Stomach (tissue), 19 donors: ENCODE measurements at places on chromosomes 7 and 10.
A peak's percentile ranks its signal among the peaks of the same experiment; 100 is the strongest.

GRCh38 chr7:128742206-128742605 is 3.0 kb downstream of the CALU start:
- no peak for DNase-seq
- H3K27me3 ChIP-seq = no peaks in the 10 kb centered on the region
- peaks cover 32% of the 10 kb centered on the region for H3K4me1 ChIP-seq
- no peak overlapping the region for H3K27ac ChIP-seq
- no peak overlapping the region for H3K4me3 ChIP-seq

GRCh38 chr7:149147752-149148653 is 750 bp downstream of the ZNF398 start:
- peak overlapping the region; percentile 92 for H3K4me3 ChIP-seq
- no peaks in the 10 kb centered on the region for H3K36me3 ChIP-seq
- H3K27me3 ChIP-seq = no peaks in the 10 kb centered on the region

DNA sequence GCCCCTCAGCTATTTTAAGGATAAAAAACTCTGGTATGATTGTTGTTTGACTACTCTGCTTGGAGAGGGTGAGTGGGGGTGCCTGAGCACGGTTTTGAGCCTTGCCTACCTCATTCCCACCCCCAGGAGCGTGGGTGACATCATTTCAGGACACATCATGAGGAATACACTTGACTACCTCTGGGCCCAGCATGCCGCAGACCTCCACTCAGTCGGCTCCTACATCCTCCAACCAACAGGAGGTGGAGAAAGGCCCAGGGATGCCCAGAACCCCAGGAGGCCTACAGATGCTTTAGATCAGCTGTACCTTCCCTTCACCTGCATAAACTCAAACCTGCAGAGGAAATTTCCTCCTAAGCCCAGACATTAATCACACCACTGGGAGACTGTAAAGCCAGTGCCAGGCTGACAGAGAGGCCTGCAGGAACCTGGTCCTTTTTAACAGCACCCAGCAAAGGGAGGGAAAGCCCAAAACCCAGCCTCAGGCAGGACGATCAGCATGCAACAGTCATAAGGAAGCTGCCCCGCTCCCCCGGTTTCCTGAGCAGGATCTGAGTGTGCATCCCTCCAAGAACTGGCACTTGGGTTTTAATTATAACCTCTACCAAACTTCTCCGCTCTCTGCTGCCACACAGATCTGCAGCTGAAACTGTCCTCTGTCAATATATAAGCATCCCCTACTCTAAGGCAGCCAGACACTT is 61.7 kb upstream of the ZNRF2 start:
- H3K4me1 ChIP-seq = peaks cover 17% of the 10 kb centered on the region
- no peaks in the 10 kb centered on the region for H3K36me3 ChIP-seq
- DNase-seq = no peak
- no peaks in the 10 kb centered on the region for H3K27me3 ChIP-seq
- H3K27ac ChIP-seq = no peak overlapping the region
- no peak overlapping the region for H3K4me3 ChIP-seq

DNA sequence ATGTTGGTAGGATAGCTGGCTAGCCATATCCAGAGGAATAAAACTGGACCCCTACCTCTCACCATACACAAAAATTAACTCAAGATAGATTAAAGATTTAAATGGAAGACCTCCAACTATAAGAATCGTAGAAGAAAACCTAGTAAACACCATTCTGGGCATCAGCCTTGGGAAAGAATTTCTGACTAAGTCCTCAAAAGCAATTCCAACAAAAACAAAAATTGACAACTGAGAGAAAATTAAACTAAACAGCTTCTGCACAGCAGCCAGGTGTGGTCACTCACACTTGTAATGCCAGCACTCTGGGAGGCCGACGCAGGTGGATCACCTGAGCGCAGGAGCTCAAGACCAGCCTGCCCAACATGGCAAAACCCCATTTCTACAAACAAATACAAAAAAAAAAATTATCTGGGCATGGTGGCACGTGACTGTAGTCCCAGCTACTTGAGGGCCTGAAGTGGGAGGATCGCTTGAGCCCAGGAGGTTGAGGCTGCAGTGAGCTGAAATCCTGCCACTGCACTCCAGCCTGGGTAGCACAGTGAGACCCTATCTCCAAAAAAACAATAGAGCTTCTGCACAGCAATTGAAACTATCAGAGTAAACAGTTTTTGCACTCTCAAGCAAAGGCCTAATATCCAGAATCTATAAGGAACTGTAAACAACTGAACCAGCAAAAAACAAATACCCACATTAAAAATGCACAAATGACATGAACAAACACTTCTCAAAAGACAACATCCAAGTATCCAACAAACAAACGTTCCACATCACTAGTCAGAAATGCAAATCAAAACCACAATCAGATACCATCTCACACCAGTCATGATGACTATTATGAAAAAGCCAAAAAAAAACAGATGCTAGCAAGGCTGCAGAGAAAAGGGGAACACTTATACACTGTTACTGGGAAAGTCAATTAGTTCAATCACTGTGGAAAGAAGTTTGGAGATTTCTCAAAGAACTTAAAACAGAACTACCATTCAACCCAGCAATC is 4.8 kb downstream of the CRPPA start:
- peaks cover 15% of the 10 kb centered on the region for H3K4me1 ChIP-seq
- H3K36me3 ChIP-seq = no peaks in the 10 kb centered on the region
- no peaks in the 10 kb centered on the region for H3K27me3 ChIP-seq
- no peak for DNase-seq

DNA sequence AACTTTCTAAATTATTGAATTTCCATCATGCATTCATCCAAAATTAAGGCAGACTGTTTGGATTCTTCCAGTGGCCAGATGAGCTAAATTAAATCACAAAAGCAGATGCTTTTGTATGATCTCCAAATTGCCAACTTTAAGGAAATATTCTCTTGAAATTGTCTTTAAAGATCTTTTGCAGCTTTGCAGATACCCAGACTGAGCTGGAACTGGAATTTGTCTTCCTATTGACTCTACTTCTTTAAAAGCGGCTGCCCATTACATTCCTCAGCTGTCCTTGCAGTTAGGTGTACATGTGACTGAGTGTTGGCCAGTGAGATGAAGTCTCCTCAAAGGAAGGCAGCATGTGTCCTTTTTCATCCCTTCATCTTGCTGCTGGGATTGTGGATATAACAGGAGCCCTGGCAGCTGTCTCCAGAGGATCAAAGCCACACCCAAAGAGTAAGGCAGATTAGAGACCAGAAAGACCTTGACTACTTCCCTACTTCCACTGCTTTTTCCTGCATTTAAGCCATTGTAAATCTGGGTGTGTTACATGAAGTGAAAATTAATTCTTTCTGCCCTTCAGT is 8.2 kb upstream of the CFAP69 start:
- no peak for DNase-seq
- H3K4me3 ChIP-seq = no peak overlapping the region
- H3K27me3 ChIP-seq = no peaks in the 10 kb centered on the region
- H3K27ac ChIP-seq = no peak overlapping the region
